Stimulated activated CD4-positive, alpha-beta T cell treated with anti-CD3 and anti-CD28 coated beads, TNF-alpha, amount 100 ng/mL, for 24 hours (primary cell): ENCODE measurements at places on chromosomes 2 and 18.

GRCh38 chr18:68234131-68234530 lies 480.8 kb downstream of the TMX3 start:
- DNase-seq = no peak

GRCh38 chr2:143680885-143681405 lies 551.7 kb downstream of the ARHGAP15 start:
- no peak for DNase-seq

GRCh38 chr2:188984680-188985079 lies 10.5 kb downstream of the COL3A1 start:
- DNase-seq = no peak

DNA sequence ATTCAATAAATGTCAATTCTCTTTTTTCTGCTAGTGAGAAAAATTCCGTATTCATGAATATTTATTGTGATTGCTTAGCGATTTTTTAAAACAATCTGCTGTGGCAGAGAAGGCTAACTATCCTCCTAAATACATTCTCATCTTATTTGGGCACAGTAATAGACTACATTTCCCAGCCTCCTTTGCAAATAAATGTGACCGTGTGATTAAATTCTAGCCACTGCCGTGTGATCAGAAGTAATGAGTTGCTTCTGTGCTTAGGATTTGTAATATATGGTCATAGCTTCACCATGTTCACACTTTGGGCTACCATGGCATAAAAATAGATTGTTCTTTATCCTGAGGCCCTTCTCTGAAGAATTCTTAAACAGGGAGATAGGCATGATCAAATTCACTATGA lies 179.6 kb downstream of the FAM124B start:
- no peak for DNase-seq

DNA sequence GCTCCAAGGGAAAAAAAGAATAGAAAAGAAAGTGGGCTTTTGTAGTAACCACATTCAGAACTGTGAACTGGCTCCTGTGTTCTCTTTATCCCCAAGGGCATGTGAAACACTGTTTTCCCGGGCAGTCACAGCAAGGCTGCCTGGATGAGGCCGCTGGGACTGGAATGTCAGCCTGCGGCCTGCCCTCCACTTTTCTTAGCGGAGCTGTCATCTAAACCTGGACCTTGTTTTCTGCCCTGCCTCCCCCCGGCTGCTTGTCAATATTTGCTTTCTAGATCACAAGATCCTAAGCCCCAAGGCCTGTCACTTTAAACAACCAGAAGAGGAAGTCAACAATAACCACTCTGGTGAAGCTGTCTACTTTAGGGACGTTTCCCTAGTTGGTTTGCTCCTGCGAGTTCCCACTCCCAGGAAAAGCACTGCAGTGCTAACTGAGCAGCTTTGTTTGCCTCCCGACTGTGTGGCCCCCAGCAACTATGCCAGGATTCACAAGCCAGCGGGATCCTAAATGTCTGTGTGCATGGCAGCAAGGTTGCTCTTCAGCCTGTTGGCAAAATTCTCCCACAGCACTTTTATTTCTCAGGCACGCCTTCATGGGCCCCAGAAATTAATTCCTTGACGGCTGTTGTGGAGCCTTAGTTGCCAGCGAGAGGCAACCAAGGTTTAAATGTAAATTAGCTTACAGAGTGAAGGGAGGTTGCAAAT lies 30.6 kb downstream of the SOWAHC start:
- no peak for DNase-seq

DNA sequence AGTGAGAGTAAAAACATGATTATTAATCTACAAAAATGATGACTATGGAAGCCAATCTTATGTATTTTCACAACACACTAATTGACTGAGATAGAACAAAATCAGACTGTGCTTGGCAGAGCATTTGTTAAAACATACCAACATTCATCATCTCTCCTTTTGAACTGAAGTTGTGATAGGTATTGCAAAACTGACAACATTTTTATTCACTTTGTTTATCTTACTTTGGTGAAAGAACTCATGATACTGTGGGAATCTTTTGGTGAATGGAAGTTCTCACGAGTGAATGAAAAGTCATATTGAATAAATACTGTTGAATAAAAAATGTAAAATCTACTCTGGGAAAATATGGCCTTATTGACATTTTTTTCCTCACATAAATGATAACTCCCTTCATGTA lies 1430.2 kb upstream of the PIK3C3 start:
- no peak for DNase-seq

DNA sequence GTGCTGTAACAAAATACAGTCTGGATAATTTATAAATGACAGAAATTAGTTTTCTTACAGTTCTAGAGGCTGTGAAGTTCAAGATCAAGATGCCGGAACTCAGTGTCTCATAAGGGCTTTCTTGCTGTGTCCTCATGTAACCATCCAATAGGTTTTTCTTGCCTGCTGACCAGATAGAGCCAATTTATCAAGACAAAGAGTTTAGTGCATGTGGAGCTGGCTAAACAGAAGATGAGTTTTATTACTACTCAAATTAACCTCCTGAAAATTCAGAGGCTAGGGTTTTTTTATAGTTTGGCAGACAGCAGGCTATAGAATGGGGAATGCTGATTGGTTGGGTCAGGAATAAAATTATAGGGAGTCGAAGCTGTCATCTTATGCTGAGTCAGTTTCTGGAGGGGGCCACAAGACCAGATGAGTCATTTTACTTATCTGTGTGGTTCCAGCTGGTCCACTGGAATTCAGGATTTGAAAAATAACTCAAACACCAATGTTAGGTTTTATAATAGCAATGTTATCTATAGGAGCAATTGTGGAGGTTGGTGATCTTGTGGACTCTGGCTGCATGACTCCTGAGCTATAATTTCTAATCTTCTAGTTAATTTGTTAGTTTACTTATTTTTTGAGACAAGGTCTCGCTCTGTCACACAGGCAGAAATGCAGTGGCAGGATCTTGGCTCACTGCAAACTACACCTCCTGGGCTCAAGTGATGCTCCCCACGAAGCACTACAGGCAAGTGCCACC lies 3.2 kb upstream of the PDK1 start:
- DNase-seq = no peak

DNA sequence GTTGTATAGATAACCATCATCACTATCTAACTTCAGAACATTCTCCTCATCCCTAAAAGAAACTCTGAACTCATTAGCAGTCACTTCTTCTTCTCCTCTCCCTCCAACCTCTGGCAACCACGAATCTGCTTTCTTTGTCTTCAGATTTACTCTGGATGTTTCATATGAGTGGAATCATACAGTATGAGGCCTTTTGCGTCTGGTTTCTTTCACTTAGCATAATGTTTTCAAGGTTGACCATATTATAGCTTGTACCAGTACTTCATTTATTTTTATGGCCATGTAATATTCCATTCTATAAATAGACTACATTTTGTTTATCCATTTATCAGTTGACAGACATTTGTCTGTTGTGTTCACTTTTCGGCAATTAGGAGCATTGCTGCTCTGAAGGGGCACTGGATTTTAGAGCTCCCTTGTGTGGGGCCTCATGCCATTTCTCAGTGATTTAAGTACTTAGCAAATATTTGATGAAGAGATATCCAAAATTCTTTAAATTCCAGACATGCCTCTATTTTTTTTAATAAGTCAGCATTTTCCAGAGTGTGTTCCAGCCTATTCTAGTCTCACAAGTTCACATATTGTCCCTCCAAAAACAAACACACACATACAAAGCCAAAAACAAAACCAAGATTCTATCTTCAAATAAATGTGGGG lies 22.5 kb upstream of the MAP3K20 start:
- DNase-seq = no peak

DNA sequence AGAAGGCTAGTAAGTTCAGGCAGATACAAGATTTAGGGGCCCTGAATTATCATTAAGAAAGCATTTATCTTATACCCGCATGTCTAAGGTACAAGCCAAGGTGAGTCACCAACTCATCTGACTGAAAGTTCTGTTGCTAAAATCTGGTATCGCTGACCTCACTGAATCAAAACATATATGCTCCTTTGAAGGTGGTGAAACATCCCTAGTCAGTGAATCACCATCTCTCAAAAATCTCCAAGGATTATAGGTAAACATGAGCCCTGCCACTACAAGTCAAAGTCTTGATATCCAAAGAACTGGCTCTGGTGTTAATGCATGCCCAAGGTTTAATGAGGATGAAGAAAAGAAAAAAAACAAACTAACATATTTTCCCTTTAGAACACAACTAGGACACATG lies 43.5 kb downstream of the IRS1 start:
- DNase-seq = no peak

DNA sequence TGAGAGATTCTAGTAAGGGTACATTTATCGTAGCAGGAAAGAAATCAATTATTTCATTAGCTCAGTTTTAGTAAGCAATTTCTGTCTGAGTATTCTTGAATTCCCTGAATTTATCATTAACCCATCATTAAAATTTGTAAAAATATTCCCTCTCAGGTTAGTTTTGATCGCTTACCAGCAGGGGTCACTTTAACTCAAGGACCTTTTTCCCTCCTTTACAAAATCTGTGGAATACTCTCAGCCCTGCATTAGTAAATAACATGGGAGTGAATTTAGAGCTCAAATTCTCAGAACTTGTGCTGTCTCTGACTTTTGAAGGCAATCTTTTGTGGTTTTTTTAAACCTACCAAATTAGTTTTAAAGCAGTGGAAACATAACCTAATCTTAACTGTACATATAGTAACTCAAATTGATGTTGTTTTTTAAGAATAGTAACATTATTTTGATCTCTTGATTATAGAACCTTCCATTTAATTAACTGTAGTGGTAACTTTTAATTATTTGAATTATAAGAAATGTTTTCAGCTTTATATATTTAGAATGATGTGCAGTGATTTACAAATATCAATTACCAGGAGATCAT lies 97.2 kb downstream of the AGPS start:
- DNase-seq = no peak

- no peak for DNase-seq
These were observed 96.1 kb upstream of the ZNF397 start for GRCh38 chr18:35144698-35145097.

DNA sequence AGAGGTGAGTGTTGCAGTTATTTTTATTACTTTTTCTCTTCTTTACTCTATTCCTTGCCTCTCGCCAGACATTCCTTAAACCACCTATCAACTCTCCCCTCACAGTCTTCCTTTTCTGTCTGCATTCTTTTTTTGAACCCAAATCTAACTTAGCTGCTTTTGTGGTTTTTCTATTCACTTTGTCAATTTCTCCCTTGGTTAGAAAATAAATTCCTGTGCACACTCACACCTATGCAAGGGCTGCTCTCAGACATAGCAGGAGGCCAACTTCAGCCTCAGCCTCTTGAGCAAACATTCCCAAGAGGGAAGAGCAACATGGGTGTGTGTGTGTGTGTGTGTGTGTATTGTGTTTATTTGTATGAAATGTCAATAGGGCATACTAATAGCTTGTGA lies 808.6 kb downstream of the RNF144A start:
- no peak for DNase-seq

GRCh38 chr2:68426446-68426845 lies 40.6 kb downstream of the FBXO48 start:
- no peak for DNase-seq

- no peak for DNase-seq
These were observed 590 bp downstream of the EIF2B4 start for GRCh38 chr2:27369471-27370025.

DNA sequence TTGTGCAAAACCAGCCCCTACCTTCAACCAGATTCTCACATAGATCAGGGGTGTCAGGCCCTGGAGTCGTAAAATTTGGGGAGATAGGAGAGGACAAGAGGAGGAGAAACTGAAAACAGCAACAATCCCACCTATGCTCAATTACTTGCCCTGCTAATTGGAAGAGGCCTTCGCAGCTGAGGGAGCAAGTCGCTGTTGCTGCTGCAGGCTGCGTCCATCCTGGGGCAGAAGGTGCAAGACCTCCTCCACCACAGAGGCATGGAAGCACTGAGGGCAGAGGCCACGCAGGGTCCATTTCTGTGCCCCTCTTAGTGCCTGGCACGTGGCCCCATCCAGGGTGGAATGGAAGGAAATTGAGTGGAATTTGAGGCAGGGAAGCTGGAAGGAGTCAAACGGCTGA lies 36.5 kb downstream of the CNGA3 start:
- no peak for DNase-seq

- no peak for DNase-seq
These were observed 23.0 kb upstream of the ACTR2 start for GRCh38 chr2:65204461-65205210.

- DNase-seq = no peak
These were observed 22.0 kb downstream of the AP1S3 start for GRCh38 chr2:223815186-223815883.

DNA sequence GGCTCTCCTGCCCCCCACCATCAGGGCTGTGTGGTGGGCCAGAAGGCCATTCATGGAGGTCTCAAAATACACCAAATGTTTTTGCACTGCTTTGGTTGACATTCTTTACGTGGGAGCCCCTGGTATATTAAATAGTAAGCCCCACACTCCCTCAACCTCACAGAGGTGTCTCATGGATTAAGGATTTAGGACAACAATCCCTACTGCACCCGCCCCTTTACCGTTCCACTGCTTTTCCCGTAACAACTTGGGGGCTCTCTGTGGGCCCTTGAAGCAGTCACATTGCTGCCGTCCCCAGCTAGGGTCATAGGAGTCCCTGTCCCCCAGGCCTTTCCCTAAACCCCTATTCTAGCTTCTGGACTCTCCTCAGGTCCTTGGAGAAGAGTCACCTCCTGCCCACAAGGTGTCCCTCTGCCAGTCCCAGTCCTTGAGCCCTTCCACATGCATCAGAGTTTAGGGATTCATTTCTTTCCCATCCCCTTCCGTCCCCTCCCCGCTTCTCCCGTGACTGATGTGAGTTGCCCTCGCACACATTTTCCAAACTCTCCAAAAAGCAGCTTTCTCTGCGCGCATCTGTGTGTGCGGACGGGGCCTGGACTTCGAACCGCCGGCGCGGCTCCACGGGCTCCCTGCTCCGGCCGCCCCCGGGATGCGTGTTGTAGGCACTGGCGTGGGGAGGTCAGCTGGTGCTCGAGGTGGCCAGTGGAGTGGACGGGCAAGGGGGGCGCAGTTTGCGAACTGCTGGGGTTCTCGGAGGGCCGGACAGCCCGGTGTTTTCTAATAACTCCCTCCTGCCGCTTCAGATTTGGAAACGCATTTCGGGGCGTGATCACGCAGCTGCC lies 84.8 kb downstream of the LYPD1 start:
- DNase-seq = no peak

DNA sequence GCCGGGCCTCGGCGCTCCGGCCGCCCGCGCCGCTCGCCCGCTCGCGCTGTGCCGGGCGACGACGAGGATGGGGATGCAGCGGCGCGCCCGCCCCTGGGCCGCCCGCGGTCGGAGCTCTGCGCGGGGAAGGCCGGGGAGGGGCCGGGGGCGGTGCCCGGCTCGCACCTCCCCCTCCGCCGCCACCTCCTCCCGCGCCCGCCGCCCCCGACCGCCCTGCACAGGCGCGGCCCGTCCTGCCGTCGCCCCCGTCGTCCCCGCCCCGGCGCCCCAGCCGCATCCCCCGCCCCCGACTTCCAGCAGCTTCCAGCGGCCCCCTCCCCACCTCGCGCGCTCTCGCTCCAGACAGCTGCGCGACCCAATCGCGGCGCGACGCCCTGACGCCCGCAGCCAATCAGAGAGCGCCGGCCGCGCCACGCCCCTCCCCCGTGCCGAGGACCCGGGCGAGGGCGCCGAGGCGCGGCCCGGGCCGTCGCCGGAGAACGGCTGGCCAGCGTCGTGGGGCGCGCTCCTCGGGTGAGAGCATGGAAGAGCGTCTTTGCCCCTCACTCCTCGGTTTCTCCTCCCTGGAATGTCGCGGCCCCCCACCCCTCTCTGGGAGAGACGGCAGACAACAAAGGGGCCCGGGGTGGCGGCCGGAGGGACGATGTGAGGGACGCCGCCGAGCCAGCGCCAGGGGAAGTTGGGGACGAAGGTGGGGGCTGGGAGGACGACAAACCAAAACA lies at the start of gene MBOAT2:
Gene MBOAT2 (minus strand): TSS at position 69 of the 722 bp plus-strand sequence. CDS start 70 bp downstream, outside the sequence.
- peak; percentile 38 for DNase-seq

- DNase-seq = no peak
These were observed 45.9 kb upstream of the TFCP2L1 start for GRCh38 chr2:121330921-121331320.

- no peak for DNase-seq
These were observed 37.8 kb upstream of the MRPL19 start for GRCh38 chr2:75608684-75609333.
